RWPE1 (cell line): ENCODE measurements at places on chromosomes 12 and 14.

DNA sequence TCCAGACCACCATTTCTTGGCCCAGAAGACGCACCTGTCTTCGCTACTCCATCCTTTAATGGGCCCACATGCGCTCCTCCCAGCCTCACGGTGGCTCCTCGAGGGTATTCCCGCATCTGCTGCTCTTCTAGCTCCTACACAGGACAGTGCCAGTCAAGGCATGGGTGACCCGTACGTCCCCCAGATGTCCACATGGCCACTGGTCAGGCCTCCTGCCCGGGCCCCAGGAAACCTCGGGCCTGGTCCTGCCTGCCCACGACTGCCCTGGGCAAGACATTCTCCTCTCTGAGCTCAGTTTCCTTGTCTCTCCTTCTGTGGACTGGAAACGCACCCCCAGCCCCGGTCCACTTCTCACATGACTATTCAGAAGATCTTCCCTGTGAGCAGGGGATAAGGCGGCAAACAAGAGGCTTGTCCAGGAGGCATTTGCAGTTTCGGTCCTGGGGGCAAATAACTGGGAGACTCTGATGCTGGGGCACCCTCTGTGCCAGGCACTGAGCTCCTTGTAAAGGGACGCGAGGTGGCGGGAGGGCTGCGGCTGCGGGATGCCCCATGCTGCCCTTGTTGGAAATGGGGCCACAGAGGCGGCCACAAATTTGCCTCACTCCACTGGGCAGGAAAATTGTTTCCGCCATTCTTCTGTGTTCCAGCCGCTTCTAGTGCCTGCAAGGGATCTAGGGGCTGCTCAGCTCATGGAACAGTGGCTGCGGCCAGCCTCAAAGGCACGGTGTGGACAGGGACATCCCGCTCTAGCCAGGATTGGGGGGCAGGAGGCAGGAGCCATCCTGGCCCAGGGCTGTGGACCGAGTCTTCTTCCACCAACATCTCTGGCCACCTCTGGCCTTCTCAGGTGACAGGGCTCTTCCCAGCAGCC is 6.8 kb upstream of the BEGAIN start:
- no peak for DNase-seq

DNA sequence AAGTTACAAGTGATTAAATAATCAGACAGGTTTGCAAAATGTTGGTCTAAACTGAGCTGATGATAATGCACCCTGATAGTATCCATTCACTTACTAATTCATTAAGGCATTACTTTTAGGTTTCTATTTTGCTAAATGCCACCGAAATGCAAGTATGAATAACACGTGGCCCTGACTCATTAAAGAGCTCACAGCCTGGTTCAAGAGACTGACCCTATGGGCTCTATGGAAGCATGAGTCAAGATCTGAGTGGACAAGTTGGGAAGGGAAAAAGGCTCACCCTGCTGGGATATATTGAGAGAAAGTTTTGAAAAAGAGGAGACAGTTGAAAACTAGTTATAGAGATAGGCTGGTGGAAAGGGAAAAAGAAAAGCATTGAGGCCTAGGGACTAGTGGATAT is 14.8 kb upstream of the LRRC9 start:
- no peak for DNase-seq

- no peak for DNase-seq
Measured at GRCh38 chr14:55028066-55028465, 1.0 kb downstream of the SOCS4 start.

- DNase-seq: no peak
Measured at GRCh38 chr14:74855945-74856344, 20.0 kb downstream of the PROX2 start.

- no peak for DNase-seq
Measured at GRCh38 chr14:56195704-56196103, 77.5 kb downstream of the PELI2 start.

DNA sequence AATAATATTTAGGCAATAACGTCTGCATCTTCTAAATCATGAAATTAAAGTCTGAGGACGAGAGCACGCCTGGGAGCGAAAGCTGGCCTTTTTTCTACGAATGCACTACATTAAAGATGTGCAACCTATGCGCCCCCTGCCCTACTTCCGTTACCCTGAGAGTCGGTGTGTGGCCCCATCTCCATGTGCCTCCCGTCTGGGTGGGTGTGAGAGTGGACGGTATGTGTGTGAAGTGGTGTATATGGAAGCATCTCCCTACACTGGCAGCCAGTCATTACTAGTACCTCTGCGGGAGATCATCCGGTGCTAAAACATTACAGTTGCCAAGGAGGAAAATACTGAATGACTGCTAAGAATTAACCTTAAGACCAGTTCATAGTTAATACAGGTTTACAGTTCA is 19.3 kb downstream of the CKB start:
- no peak for DNase-seq

DNA sequence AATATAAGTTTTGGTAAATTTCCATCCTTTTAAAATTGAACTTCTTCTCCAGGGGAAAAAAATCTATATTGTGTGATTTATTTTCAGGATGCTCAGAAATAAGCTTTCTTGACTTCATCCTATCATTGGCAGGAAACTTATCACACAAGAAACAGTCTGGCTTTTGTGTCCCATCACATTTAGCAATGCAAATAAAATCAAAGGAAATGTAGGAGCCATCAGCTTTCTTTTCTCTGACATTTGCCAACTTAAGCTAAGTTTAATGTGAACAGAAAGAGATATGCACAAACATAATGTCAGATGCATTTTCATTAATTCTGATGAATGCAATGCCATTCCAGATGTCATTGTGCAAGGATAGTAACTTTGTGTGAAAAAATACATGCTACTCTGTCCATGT is 56.6 kb downstream of the LIN7A start:
- DNase-seq: no peak

- DNase-seq: no peak
Measured at GRCh38 chr12:58720421-58720820, 199.9 kb downstream of the LRIG3 start.

- DNase-seq: no peak
Measured at GRCh38 chr12:51677284-51677968, 86.4 kb downstream of the SCN8A start.

- no peak for DNase-seq
Measured at GRCh38 chr12:132554845-132555630, 55.3 kb downstream of the LRCOL1 start.
